ENCODE measurements at places on chromosomes 11 and 22. TPM values are rescaled to one million over a fixed set of nuclear protein-coding genes. Genes with fewer than 3 reads are reported as not detected.

The TEX54 gene
- total RNA-seq, result not detected

The ENTHD1 gene
- total RNA-seq, result not detected

The OR51B2 gene
- total RNA-seq, result not detected

The UPB1 gene
- total RNA-seq, result not detected

The ALKBH3 gene
- total RNA-seq, result 36.6 TPM

The PTGDR2 gene
- not detected for total RNA-seq

Measured in GM23248 (cell line).